ENCODE measurements at places on chromosomes 2 and 18. TPM values are rescaled to one million over a fixed set of nuclear protein-coding genes. Genes with fewer than 3 reads are reported as not detected.

- no peak for DNase-seq
- H3K27ac ChIP-seq = no peak overlapping the region
- no peaks in the 10 kb centered on the region for H3K27me3 ChIP-seq
- H3K36me3 ChIP-seq = no peaks in the 10 kb centered on the region
Observed at GRCh38 chr2:53018825-53019425, 748.7 kb upstream of the CHAC2 start.

GRCh38 chr2:121911036-121911435 is 155.6 kb downstream of the TSN start:
- H3K4me3 ChIP-seq = no peak overlapping the region
- H3K36me3 ChIP-seq = no peaks in the 10 kb centered on the region
- H3K4me1 ChIP-seq = no peaks in the 10 kb centered on the region
- H3K27ac ChIP-seq = no peak overlapping the region

DNA sequence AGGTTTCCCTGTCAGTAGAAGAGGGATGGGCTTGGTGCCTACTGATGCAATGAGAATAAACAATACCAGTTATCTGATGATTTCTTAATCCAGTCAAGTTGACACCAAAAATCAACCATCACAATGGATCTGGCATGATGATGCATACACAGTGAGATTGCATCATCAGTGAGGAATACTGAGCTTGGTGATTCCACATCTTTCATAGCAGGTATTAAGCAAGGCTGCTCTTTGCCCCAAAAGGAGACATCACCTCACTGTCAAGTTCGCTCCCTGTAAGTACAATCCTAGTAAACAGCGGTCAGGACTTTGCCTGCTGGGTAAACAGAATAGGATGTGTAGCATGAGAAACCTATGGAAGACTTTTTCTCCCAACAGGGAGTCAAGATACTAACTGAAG is 282.7 kb upstream of the CDH2 start:
- DNase-seq = no peak
- no peak overlapping the region for H3K4me3 ChIP-seq
- no peaks in the 10 kb centered on the region for H3K27me3 ChIP-seq
- no peaks in the 10 kb centered on the region for H3K36me3 ChIP-seq
- no peaks in the 10 kb centered on the region for H3K4me1 ChIP-seq

DNA sequence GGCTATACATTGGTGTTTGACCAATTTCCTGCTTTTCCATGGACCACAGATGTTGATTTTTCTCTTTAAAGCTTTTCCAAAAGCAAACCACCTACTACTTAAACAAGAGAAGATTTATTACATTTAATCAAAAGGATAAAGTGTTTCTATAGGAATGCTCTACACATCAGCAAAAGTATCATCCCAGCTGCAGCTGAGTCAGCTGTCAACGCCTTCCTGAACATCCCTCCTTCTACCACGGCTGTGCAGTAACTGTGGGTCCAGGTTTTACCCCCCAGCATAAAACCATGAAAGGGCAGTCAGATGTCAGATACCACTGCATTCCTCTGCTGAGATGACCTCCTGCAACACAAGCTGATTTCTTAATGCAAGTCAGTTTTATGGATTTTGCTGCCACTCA is 524.5 kb upstream of the MEX3C start:
- no peak overlapping the region for H3K4me3 ChIP-seq
- peaks cover 5% of the 10 kb centered on the region for H3K27me3 ChIP-seq
- no peaks in the 10 kb centered on the region for H3K4me1 ChIP-seq

DNA sequence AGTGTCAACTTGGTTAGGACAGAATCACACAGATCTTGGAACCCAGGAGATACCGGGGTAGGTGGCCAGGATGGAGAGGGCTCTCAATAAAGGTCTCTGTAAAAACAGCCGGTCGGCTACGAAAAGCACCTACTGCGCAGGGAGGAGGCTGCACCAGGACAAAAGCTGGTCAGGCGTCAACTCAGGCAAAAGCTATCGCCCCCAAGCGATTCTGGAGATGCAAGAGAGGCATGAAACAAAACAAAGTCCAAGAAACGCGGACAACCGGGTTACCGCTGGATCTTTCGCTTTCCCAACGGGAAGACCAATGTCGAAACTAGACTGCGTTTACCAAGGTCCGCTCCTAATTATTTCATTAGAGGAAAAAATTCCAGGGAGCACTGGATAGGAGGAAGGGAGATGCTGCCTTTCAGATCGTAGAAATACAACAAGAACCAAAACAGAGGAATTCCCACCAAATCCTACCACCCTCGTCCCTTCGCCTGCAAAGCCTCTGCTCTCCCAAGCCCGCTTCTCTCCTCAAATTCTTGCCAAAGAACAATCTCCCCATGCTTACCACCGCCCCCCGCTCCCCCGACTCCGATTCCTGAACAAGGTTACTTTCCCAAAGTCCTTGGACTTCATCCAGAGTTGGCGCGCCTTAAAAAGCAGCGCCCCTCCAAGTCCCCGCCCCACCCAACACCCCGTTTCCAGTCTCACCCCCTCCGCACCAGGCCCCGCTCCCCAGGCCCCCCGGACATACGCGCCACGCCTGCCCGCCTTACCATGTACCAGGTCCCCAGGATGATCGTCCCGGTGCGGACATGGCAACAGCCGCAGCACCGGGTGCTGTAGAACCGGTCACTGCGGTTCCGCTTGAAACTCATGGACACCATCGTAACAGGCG is 539 bp downstream of the LAPTM4A start:
- peaks cover 4% of the 10 kb centered on the region for H3K36me3 ChIP-seq
- peak; percentile 49 for DNase-seq
- peaks cover 26% of the 10 kb centered on the region for H3K4me1 ChIP-seq
- H3K27ac ChIP-seq = no peak overlapping the region

DNA sequence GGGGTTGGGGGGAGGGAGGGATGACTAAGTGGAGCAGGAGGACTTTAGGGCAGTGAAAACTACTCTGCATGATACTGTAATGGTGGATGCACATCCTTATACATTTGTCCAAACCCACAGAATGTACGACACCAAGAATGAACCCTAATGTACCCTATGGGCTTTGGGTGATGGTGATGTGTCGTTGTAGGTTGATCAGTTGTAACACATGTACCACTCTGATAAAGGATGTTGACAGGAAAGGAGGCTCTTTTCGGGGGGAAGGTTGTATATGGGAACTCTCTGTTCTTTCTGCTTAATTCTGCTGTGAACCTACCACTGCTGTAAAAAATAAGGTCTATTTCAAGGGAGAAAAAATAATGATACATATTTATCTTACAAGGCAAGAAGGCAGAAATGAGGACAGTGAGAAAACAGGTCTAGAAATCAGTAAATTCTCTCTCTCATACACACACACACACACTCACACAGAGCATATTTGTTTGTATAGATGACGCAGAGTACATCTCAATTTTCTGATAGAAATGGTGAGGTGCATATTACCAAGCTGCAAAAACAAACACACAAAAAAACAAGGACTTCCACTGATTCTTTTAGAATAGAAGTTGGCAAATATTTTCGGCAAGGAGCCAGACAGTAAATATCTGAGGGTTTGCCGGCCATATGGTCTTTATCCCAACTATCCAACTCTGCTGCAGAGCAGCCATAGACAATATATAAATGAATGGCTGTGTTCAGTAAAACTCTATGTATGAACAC is 20.2 kb downstream of the FAM124B start:
- no peak overlapping the region for H3K4me3 ChIP-seq
- no peaks in the 10 kb centered on the region for H3K27me3 ChIP-seq
- no peaks in the 10 kb centered on the region for H3K36me3 ChIP-seq
- DNase-seq = no peak
- no peaks in the 10 kb centered on the region for H3K4me1 ChIP-seq
- H3K27ac ChIP-seq = no peak overlapping the region

GRCh38 chr2:9756692-9757250 is 86.5 kb upstream of the TAF1B start:
- no peak overlapping the region for H3K4me3 ChIP-seq
- H3K27ac ChIP-seq = no peak overlapping the region
- DNase-seq = no peak
- peaks cover 34% of the 10 kb centered on the region for H3K27me3 ChIP-seq
- no peaks in the 10 kb centered on the region for H3K36me3 ChIP-seq

DNA sequence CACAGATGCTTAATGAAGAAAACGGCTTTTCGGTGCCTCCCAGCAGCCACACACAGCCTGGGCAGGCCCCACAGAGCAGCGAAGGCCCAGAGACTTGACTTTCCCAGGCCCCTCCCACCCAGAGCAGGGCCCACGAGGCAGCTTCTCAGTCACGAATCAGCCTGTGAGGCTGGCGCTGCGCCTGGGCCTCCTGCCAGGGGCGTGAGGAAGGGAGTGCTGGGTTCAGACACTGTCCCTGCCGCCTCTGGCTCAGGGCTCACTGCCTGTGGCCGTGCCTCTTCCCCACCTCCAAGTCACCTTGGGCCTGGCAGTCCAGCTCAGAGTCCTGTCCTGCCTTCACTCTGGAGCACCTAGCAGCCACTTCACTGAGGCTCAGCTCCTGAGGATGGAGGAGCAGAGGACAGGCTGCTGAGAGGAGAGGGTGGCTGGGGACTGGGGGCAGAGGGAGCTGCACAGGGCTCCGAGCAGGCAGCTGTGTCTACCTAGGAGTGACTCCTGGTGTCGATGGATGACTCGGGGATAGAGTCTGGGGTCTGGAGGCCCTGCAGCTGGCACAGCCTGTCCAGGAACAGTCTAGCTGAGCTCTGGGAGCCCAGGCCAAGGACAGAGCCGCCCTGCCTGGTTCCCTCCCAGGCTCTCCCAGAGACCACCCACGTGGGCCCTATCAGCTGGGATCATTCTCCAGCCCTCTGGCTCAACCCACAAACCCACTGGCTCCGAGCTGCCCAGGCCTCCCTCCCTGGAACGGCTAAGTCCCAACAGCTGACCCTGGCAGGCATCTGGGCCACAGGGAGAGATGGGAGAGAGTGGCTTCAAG is 36.4 kb upstream of the FOSL2 start:
- H3K4me1 ChIP-seq = peaks cover 49% of the 10 kb centered on the region
- H3K27ac ChIP-seq = peak overlapping the region; percentile 73
- H3K4me3 ChIP-seq = no peak overlapping the region
- H3K27me3 ChIP-seq = no peaks in the 10 kb centered on the region

GRCh38 chr18:74611765-74612164 is 14.1 kb downstream of the ZNF407 start:
- no peak for DNase-seq
- peaks cover 21% of the 10 kb centered on the region for H3K4me1 ChIP-seq
- no peak overlapping the region for H3K27ac ChIP-seq
- no peak overlapping the region for H3K4me3 ChIP-seq
- H3K36me3 ChIP-seq = peaks cover 5% of the 10 kb centered on the region

DNA sequence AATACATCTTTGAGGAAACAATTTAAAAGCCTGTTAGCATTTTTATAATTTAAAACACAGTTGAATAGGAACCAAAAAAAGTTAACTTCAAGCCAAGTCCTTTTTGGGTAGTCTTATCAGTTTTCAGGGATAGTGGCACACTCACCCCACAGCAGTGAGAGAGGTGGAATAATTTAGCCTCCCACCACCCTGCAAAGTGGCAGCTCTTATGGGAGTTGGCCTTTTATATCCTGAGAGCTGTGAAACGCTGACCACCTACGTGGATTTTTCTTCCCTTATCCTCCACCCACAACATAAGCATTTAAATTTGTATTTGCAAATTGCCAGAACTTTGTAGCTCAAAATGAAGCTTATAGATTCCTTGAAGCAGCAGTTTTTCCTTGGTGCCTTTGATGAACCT is 167.1 kb downstream of the MYO1B start:
- no peaks in the 10 kb centered on the region for H3K4me1 ChIP-seq
- H3K27me3 ChIP-seq = no peaks in the 10 kb centered on the region
- DNase-seq = no peak
- H3K4me3 ChIP-seq = no peak overlapping the region

The TBR1 gene
- not detected for total RNA-seq

The CBLN2 gene
- total RNA-seq = not detected

The KCTD1 gene
- total RNA-seq = 3.4 TPM

The SERPINB13 gene
- not detected for total RNA-seq

The TTR gene
- not detected for total RNA-seq

The OR6B2 gene
- not detected for total RNA-seq

The DNPEP gene
- total RNA-seq = 113 TPM

Measured in activated CD8-positive, alpha-beta T cell treated with anti-CD3 and anti-CD28 coated beads for 36 hours (primary cell).